Stimulated activated CD8-positive, alpha-beta memory T cell treated with anti-CD3 and anti-CD28 coated beads, Interleukin-2, amount 100 ng/mL, for 1 hour (primary cell): ENCODE measurements at places on chromosomes 3 and 15.

DNA sequence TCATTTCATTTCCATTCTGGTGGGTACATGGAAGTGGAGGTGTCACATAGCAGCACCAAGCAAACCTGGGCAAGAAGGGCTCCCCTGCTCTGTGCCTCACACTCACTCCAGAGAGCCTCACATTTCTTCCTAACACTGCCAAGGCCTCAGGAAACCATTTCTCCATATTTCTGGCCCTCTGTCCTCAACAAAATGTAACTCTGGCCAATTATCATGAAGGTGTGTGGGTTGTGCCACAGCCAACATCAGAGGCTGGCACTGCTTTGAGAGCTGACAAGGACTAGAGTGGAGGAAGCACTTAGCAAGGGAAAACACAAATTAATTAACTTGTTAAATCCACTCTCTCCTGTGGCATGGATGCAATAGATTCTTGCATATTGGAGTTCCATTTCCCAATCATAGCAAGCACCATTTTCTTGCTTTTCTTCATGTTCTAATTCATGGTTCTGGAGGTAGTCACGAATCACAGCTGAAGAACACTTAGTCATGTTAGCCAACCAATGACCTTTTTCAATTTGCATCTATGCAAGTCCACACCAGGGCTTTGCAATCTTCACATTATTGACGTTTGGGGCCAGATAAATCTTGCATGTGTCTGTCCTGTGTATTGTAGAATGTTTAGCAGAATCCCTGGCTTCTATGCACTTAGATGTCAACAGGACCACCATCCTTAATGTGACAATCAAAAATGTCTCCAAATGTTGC is 241.1 kb downstream of the PLCL2 start:
- no peak for DNase-seq

DNA sequence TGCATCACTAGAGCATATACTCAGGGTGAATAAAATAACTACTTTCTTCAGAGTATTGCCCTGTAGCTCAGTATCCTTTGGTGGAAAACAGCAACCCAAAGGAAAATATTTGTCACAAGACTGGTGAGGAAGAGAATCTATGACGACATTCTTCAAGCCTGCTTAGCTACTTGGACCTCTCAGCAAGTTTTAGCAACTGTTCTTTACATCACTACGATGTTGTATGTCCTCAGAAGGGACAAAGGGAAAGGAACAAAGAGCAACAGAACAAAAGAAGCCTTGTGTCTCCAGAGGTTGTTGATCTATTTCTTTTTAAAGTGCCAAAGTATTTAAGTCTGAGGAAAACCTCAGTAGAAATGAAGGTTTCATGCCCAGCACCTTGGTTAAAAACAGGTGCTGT is 746.7 kb downstream of the NAALADL2 start:
- no peak for DNase-seq

GRCh38 chr15:34783431-34783830 is 11.9 kb downstream of the ACTC1 start:
- DNase-seq, result no peak

- DNase-seq, result no peak
Measured at GRCh38 chr3:52218454-52218853, 7.0 kb downstream of the TLR9 start.

- DNase-seq, result no peak
Measured at GRCh38 chr3:15520804-15521572, 518 bp downstream of the COLQ start.

GRCh38 chr3:127588806-127589577 is 1.5 kb downstream of the TPRA1 start:
- DNase-seq, result no peak

GRCh38 chr3:134908271-134908670 is 113.2 kb downstream of the EPHB1 start:
- DNase-seq, result no peak

DNA sequence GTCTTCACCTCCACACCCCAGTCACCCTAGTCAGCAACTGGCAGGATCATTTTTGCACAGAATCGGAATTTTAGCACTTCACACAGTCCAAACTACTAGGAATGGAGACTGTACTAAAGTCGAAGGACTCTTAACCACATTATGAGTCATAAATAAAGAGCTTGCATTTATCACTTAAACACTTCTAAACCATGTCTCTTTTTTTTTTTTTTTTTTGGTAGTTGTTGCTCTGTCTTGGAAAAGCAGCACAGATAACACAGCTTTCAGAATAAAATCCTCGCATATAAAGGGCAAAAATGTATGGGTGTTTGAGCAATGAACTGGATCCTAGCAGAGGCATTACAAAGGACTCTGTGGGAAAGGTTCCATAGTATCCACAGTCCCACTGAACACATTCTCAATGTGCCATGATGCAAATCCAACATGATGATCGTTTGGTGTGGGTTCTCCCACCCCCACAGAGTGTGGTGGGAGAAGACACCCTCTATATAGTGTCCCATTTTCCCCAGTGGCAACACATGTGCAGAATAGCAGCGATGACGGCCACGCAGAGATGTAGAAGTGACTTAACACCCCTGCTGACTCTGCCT is 47.1 kb downstream of the FOXP1 start:
- DNase-seq, result no peak

- DNase-seq, result no peak
Measured at GRCh38 chr15:33722005-33722672, 246.2 kb upstream of the CHRM5 start.

DNA sequence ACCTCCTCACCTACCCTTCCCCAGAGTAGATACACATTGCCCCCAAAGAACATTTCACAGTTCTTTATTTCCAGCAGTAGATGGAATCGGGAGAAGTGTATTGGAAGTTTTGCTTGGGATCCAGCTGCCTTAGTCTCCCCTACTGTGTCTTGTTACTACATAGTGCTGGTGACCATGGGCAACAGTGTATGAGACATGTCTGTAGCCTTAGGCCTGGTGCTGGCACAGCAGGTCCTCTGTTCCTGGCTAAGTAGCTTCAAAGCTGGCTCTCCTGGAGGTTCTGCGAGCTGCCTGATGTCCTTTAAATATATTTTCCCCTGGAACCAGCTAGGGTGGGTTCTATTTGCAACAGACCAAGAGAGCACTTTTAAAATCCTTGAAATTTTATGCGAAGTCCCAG is 174.7 kb downstream of the THSD4 start:
- DNase-seq, result no peak

DNA sequence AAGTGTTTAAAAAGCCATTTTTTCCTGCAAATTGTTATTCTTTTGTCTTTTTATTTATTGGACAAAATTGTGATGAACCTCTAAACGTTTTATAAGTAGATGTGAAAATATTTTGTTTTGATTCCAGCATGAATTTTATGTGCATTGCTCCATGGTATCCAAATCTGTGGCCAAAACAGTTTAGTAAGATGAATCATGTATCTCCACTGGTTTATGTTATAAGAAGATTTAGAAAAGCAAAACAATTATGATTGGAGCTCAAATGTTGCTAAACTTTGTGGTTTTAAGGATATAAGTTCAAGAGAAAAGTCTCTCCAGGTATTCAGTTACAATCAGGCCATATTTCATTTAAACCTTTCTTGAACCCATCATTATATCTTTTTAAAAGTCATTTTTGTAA is 80.9 kb downstream of the NECTIN3 start:
- no peak for DNase-seq

GRCh38 chr15:69855258-69856000 is 242.3 kb downstream of the TLE3 start:
- DNase-seq, result no peak

GRCh38 chr3:4744405-4745234 is 234.6 kb upstream of the BHLHE40 start:
- DNase-seq, result no peak

DNA sequence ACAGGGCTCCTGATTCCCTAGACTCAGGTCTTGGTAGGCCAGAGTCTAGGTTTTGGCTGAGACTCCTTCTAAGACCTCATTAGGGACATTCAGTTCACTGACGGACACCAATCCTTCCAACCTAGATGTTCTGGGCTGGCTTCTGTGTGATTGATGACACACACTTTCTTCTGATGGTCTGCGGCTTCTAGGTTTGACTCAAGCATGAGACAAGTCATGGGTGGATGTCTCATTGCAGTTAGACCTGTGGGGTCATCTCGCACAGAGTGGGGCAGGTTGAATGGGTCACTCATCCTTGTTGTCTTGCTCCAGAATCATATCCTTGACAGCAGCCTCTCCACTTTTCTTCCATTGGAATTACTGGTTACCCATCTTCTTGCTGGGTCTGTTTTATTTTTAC is 35.8 kb downstream of the ARNT2 start:
- DNase-seq, result no peak

- no peak for DNase-seq
Measured at GRCh38 chr3:87175732-87176131, 51.4 kb upstream of the CHMP2B start.

GRCh38 chr3:151430821-151431484 is 29.9 kb downstream of the IGSF10 start:
- no peak for DNase-seq

- no peak for DNase-seq
Measured at GRCh38 chr15:91909574-91909973, 56.1 kb downstream of the SLCO3A1 start.

DNA sequence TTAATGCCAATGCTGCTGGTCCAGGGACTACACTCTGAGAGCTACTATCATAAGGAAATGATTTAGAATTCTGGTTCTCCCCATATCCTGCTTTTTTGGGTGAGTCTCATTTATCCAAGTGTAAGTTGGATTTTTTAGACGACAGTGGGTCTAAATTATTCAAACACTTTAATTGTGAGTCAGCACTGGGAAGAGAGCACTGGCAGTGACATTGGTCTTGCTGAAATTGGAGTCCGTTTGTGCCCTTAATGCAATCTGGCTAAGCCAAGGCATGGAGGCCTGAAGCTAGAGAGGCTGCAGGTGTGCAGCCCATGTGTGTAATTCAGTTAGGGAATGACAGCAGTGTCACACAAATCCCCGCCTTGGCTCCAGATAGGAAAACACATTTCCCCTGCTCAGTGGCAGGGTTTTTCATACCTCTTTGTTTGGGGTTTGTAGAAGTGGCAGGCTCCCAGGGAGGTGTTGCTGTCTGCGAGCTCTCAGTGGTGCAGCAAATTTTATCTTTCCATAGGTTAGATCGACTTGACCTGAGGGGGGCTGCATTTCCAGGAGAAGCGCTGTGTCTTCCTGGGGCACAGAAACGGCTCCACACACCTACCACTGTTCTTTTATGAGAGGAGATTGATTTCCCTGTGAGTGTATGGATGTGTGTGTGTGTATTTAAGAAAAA is 197.7 kb downstream of the CD47 start:
- DNase-seq, result no peak

- DNase-seq, result no peak
Measured at GRCh38 chr3:171317171-171317570, 143.0 kb downstream of the TNIK start.

DNA sequence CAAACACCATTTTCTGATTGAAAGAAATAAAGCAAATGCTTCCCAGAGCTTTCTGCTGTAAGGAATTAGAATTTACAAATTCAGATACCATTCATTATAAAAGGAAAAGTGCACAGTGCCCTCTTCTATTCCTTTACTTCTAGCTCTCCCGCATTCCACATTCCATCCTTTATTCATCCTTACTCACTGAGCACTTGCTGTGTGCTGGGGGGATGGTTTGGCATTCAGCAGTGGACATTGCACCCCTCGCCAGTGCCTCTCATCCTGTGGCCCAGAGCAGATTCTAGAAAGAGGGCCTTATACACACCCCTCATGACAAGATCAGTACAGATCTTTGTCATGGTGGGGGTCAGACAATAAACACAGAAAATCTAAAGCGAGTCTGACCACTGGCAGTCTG is 73.0 kb downstream of the MGLL start:
- DNase-seq, result no peak

DNA sequence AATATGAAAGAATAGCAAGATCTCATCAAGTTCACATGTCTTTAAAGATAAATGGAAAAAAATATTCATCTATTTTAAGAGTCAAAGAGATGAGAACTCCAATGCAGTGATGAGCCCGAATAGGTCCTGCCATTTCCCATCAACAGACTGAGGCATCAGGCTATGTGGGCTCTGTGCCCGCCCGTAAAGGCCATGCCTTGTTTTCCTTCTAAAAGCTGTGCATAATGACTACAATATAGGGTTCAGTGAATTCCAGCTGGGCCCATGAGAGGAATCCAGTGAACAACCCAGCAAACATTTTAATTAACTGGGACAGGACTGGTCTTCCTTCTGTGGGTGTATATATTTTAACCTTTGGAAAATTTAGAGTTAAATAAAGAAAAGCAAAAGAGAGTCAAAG is 44.6 kb downstream of the RASGRP1 start:
- DNase-seq, result no peak

GRCh38 chr3:127951276-127951675 is 36.2 kb downstream of the KBTBD12 start:
- no peak for DNase-seq

GRCh38 chr3:31573036-31573779 is 40.5 kb downstream of the STT3B start:
- no peak for DNase-seq

- DNase-seq, result no peak
Measured at GRCh38 chr3:130946882-130947281, 53.0 kb downstream of the ATP2C1 start.
